ENCODE measurements at places on chromosomes 11 and 22.

DNA sequence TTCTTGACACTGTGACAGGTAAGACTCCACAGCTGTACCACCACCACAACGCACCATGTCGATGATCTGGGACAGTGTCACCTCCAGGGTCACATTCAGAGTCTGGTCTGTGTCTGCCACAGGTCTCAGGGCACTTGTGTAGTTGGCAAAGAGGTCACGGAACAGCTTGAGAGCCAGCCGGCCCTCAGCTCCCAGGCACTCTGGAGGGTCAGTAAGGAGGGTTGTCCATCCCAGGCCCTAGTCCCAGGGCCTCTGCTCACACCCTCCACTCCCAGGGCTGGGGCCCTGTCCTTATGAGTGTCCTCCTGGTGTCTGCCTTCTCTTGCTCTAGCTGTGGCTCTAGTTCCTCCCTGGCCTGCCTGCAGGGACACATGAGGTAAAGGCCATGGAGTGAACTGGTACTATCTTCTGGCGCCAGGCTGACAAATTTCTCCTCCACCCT is 1.4 kb downstream of the CHRNA10 start:
- no peak for DNase-seq

- DNase-seq, result no peak
Observed at GRCh38 chr11:17887779-17888178, 125.1 kb downstream of the SERGEF start.

DNA sequence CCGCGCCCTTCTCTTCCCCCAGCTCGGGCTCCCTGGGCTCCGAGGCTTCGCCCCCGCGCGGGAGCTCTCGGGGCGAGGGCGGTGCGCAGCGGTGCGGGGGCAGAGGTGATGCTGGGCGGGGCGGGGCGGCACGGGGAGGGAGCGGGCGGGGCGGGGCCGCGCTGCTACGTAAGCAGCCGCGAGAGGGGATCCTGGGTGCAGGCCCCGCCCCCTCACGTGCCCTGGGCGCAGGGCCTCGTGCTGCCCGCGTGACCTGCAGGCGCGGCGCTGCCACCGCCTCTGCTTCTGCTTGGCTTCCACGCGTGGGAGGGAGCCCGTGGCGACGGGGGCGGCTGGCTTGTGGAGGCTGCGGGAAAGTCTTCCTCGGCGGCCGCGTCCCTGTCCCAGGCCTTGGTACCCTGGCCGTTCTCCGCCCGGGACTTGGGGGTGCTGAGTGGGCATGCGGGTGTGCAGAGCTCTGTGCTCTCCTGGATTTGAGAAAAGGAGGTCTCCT is 132.6 kb upstream of the HSD17B12 start:
- DNase-seq, result no peak

DNA sequence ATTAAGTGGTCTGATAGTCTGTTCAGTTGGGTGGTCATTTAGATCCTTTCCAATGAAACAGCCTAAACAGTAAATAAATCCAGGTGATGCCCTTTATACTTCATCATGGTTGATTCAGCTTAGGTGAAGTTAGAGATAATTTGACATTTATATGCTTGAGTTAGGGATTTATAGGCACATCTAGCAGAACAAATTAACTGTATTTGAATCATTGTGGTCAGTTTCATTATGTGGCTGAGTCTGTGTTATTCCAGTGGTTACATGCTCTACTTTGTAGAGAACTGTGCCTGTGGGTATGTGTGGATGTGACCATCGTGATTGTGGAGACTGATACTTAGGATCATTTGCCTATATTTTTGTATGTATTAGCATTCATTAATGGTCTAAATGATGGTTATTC is 194.6 kb downstream of the DDX10 start:
- no peak for DNase-seq

GRCh38 chr22:50009251-50009650 is 3.3 kb downstream of the IL17REL start:
- no peak for DNase-seq

GRCh38 chr11:47848700-47849155 is 578 bp upstream of the NUP160 start:
- no peak for DNase-seq

DNA sequence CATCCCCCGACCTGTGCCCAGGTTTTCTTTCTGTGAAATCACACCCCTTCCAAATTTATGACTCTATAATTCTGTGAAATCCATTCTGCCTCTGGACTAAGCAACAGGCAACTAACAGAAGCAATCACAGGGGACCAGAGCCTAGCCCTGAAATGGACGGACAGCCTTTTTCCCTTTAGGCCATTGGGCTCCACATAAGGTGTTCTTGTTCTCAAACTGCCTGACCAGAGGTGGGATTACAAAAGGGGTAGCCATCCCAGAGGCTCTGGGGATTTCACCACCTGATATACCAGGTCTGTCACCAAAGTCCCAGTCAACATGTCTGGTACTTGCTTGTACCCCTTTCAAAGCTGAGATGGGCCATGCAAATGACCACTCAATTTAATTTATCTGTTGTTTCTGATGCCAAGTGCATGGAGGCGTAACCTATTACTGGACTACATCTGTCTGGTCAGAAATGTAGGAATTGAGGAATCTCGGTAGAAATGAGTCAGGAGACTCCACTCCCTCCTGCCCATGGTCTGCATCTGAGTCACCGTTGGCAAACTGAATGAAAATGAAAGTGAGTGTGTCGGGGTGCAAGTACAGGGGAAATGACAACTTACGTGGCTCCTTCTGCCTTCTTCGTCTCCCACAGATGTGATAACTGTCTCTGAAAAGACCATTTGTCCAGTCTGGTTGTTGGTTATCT is 10.2 kb downstream of the DKK3 start:
- DNase-seq, result no peak

DNA sequence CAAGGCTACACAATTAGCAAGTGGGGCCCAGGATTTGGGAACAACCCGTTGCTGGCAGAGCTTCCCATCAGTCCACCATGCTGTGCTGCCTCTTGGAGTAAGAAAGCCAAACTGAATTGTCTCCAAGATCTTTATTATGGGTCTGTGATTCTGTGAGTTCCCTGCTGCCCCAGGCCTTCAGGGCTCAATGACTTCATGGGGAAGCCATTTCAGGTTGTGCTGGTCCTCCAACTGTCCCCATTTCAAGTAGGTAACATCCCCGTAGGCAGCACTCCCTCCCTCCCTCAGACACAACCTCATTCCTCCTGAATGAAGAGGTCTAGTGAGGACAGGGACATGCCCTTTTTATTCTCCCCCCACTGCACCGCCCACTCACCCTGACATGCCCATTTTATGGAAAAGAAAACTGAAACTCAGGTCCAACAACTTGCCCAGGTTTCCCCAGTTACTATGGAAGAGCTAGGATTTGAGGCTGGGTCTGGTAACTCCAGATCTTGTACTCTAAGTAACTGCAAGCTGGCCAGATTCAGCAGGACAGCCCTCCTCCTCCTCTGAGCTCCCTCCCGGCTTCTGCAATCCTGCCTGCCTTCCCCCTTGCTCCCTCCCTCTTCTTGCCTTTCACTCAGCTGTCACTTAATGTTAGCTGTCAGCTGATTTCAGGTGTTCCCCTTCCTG is 8.2 kb upstream of the YWHAH start:
- no peak for DNase-seq

DNA sequence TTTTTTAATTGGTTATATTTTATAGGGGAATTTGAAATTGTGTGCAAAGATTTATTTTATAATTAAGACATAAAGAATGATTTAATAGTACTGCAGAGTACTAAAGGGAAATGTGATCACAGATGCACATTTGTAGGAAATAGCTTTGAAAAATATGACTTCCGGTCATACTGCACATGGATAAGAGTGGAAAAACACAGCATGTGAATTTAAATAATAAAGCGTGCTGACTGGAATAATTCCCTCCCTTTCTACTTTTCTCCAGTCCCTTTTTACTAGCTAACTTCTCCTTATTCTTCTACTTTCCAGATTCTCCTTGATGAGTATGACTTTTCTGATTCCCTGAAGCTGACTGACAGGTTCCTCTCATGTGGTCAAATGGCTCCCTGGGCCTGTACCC is 238.4 kb upstream of the CTSC start:
- DNase-seq, result no peak

GRCh38 chr11:79026803-79027445 is 413.9 kb downstream of the TENM4 start:
- peak; percentile 79 for DNase-seq

- DNase-seq, result no peak
Observed at GRCh38 chr11:19800162-19800561, 87.5 kb downstream of the NAV2 start.

DNA sequence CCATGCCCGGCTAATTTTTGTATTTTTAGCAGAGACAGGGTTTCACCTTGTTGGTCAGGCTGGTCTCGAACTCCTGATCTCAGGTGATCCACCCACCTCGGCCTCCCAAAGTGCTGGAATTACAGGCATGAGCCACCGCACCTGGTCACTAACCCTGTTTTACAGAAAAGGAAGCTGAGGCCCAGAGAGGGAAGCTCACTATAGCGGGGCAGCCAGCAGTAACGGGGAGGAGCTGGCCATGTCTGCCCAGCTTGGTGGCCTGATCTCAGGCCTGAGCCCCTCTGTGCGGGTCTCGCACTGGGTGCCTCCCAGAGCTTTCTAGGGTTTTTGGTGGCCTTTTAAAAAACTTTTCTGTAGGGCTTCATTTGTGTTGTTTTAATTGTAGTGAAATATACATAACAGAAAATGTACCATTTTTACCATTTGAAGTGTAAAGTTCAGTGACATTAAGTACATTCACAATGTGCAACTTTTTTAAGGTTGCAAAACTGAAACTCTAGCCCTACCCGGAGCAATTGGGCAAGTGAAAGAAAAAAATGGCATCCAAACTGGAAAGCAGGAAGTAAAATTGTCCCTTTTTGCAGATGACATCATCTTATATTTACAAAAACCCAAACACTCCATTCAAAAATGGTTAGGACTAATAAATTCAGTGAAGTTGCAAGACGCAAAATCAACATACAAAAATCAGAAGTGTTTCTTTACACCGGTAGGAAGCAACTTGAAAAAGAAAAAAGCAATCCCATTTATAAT is 14.5 kb upstream of the CYTH4 start:
- DNase-seq, result peak; percentile 43

DNA sequence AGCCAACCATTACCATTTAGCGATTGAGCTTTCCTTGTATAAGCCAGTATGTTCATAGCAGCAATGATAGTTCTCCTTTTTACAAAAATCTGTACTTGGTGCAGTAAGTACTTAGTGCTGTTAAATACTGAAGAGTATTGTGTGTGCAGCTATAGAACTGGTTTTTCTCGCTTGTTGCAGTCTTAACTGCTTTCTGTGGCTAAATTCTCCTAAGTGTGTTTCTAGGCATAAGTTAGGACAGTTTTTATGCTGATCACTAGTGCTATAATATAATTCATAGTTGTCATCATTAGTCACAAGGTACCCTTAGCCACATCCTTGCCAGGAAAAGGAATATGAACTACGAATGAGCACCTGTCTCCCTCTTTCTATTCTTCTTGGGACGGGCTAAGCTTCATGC is 107.7 kb downstream of the GRAMD1B start:
- DNase-seq, result no peak

- no peak for DNase-seq
Observed at GRCh38 chr22:32900886-32901635, 99.6 kb downstream of the TIMP3 start.

- DNase-seq, result no peak
Observed at GRCh38 chr11:72652873-72653630, 21.2 kb downstream of the PDE2A start.

GRCh38 chr11:90476442-90477007 is 253.7 kb upstream of the CHORDC1 start:
- peak; percentile 53 for DNase-seq

DNA sequence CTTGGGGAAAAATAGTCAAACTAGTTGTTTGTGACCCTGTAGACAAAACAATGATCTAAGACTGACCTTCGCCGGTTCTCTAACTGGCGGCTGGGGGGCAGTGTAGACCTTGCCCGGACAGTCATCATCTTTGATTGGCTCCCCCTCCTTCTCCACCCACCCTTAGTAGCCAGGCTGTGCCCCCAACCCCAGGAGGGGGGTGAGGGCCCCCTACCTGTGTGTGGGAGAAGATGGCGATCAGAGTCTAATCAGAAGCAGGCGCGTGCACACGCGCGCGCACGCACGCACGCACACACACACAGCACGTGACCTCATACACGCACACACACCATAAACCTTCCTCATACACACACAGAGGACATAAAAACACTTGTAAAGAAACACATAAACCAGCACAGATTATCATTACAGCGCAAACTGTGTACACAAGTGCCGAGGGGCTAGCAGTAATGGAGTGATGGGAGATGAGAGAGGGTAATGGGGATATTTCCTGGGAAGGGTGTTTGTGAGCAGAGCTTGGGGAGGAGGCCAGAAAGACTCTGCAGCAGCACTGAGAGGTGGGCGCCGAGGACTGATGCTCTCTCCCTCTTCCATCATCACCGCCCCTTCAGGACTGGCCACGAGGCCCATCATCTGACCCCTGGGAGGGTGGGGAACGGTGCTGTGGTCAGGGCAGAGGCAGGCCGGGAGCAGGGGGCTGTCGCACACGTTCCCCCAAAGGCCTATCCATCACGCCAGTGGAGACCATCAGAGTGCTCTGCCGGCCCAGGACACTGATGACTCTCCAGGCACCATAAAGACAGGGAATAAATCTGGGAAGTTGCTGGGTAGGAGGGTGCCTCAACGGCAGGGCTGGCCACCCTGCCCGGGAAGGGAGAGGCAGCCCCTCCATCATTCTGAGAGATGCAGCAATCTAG is 12.2 kb downstream of the NECTIN1 start:
- no peak for DNase-seq
